Muscle of leg (tissue), 16 donors: ENCODE measurements at places on chromosomes 5 and 9. TPM values are rescaled to one million over a fixed set of nuclear protein-coding genes. Genes with fewer than 3 reads are reported as not detected.

DNA sequence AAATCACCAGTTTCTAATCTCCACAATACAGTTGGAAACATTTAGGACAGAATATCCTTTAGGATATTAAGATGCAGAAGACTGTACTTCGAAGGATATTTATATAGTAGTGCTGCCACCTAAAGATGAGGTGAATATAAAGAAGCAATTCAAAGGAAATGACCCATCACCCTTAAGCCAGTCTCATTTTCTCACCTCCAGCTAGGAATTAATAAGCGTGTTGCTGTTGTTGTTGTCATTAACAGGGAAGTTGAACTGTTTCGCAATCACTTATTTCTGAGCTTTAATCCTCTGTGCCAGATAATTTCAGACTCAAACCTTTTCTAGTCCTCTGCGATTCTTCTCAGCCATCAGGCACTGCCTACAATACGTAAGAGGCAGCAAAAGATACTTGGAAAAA, 7.8 kb upstream of the PURA start:
- peak; percentile 7 for DNase-seq

GRCh38 chr9:14939378-14939777, 29.1 kb upstream of the FREM1 start:
- no peak for DNase-seq

GRCh38 chr9:14827805-14828204, 82.4 kb downstream of the FREM1 start:
- no peak for DNase-seq

DNA sequence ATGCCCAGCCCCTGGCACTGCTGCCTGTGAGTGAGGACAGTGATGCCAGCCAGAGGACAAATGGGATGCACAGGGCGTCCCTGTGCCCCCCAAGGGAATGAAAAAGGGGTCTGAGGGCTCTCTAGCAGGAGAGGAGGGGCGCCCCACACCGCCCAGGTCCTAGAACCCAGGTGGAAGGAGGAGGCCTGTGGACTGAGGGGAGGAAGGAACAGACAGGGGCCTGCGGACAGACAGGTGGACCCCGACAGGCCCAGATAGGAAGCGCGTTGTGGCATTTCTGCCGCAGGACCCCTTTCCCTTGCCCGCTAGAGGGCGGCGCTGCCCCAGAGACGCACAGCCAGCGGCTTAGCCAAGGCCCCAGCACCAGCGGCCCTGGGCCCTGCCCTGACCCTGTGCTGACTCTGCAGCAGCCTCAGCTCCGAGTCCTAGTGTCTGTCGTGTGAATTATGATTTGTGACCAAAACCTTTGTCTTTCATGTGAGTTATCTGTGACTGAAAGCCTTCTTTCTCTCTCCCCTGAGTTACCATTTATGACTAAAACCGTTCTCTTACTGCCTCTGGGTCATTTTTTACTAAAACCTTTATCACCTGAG, 30.7 kb downstream of the TRIP13 start:
- DNase-seq = peak; percentile 77

DNA sequence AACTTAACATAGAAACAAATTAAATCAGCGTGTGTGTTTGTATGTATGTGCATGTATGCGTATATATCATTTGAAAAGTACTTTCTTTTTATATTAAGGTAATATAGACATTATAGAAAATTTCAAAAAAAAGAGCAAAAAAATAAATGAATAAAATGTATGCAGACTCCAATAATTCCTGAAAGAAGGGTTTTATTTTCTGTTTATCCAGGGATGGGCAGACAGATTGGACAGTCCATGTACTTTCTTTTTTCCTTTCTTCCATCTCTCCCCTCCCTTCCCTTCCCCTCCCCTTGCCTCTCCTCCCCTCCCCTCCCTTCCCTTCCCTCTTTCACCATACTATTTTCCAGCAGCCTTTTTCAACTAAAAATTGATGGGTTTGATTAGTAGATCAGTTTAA, 123.8 kb downstream of the SGCD start:
- DNase-seq = no peak

GRCh38 chr9:89606049-89606623, 1.3 kb downstream of the GADD45G start:
- peak; percentile 70 for DNase-seq

- peak; percentile 81 for DNase-seq
Observed at GRCh38 chr5:149114403-149115312, 26.6 kb upstream of the ABLIM3 start.

- no peak for DNase-seq
Observed at GRCh38 chr5:174500636-174501035, 223.7 kb upstream of the MSX2 start.

The DBH gene
- 0.49 TPM for polyA plus RNA-seq

The TAF11L10 gene
- polyA plus RNA-seq = not detected

The SLC9A3 gene
- 8.2 TPM for polyA plus RNA-seq
